Suppressor macrophage treated with lipopolysaccharide for 1 hour (primary cell): ENCODE measurements at places on chromosomes 11 and 22.

GRCh38 chr22:19187716-19188563 is 9.4 kb upstream of the SLC25A1 start:
- DNase-seq: no peak

- no peak for DNase-seq
Observed at GRCh38 chr22:43317239-43317638, 25.9 kb downstream of the SCUBE1 start.

DNA sequence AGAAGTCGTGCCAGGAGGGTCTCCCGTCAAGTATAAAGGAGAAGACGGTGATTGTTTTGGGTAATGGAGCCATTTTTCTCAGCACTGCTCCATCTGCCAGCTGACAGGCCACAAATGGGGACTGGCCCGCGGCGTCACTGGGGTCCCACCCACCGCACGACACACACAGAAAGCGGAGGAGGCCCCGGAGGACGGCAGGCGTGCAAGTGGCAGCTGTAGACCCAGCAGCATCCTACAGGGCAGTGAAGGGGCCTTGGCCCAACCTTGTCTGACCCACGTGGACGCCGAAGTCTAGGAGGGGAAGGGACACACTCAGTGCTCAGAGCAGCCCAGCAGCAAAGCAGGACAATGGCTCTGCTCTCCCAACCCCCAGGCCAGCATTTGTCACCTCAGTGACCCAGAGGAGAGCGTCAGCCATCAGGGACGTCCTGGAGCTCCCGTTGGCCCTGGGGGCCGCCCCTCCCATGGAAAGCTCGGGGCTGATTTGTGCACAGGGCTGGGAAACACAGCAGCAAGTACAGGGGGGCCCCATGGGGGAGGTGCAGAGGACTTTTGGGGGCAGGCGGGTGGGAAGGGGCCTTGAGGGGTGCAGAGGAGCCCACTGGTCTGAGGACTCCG is 644.4 kb downstream of the BRD1 start:
- DNase-seq: no peak

DNA sequence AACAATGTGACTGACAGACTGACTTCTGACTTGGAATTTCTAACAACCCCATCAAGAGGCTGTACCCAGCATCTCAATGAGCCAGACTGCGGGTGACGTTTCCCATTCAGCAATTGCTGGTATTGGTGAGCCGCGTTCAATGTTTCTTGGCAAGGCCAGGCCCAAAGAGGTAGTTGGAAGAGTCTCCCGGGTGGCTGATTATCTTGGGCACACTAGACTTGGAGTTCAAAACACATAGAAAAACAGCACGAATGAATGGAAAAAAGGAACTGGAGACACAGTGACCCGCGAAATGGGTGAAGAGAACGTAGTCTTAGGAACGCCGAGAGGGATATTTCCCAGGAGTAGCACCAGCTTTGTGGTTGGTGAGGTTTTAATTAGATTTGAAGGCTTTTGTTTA is 115.7 kb downstream of the RPS6KA4 start:
- no peak for DNase-seq

GRCh38 chr11:116980136-116980793 is 118.0 kb downstream of the SIK3 start:
- peak; percentile 59 for DNase-seq

- no peak for DNase-seq
Observed at GRCh38 chr11:27107548-27107947, 66.9 kb downstream of the BBOX1 start.

DNA sequence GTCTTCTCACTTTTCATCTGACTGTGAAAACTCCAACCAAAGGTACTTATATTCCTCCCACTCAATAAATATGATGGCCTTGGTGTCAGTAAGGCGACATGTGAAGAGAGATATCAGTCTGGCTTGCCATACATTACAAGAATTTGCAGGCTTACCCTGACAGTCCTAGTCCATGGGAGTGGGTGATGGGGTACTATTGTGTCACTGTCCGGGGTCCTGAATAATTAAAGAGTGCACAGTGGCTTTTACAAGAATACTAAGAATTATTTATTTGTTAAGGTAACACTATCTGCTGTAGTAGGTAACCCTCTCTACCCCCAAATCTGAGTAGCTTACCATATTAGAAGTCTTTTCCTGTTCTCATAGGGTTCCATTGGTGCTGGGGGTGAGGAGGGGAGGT is 23.1 kb upstream of the IZUMO1R start:
- no peak for DNase-seq
